ENCODE measurements at places on chromosomes 1 and 21. TPM values are rescaled to one million over a fixed set of nuclear protein-coding genes. Genes with fewer than 3 reads are reported as not detected.

DNA sequence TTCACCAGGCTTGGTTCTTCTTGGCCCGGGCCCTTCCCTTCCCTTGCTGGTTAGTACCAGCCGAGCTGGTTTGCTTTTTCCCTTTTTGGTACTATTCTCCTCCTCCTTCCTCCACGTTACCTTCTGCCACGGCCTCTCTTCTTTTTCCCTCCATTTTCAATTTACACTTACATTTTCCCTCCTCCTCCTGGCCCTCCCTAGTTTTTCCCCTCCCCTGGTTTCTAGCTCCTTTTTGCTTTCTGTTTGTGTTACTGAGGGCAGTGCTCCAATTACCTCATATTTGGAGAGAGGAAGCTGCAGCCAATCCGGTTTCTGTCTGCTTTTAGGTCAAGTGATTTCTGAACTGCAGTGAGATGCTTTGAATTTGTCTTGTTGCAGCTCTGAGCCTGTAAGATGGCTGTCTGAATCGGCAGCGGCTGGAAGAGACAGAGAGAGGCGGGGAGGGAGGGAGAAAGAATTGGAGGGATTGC lies 63.7 kb downstream of the MACF1 start:
- peak overlapping the region; percentile 96 for H3K27ac ChIP-seq
- peak; percentile 82 for DNase-seq
- H3K36me3 ChIP-seq = peaks cover 6% of the 10 kb centered on the region
- peak overlapping the region; percentile 86 for H3K4me3 ChIP-seq

GRCh38 chr1:154878371-154879037 lies 8.4 kb upstream of the KCNN3 start:
- H3K36me3 ChIP-seq = no peaks in the 10 kb centered on the region
- H3K27ac ChIP-seq = no peak overlapping the region
- peak; percentile 52 for DNase-seq
- peaks cover 56% of the 10 kb centered on the region for H3K27me3 ChIP-seq
- no peak overlapping the region for H3K4me3 ChIP-seq
- peaks cover 22% of the 10 kb centered on the region for H3K4me1 ChIP-seq

DNA sequence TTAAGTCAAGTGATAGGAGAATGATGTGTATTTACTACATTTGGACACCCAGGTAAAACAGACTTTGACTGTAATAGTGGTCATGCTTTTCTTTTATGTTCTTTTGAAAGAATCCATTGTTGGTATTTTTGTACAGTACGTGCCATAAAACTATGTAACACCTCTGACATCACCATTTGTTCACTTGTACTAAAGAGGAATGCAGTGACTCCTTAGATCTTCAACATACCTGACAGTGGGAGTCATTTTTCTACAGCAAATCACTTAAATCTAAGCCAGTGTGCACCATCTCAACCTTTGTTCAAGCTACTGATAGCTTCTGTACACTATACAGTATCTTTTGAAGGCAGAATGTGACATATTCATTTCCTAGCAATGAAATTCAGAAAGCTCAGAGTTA lies 6.3 kb upstream of the PLD5 start:
- no peaks in the 10 kb centered on the region for H3K4me1 ChIP-seq
- no peak overlapping the region for H3K27ac ChIP-seq
- H3K36me3 ChIP-seq = 0 out of 2 replicates have a peak, but pooled peaks cover 2% of the 10 kb centered on the region
- no peaks in the 10 kb centered on the region for H3K27me3 ChIP-seq

GRCh38 chr1:3036447-3037280 lies 15.4 kb downstream of the ACTRT2 start:
- H3K4me1 ChIP-seq = no peaks in the 10 kb centered on the region
- no peak for DNase-seq
- peaks cover 3% of the 10 kb centered on the region for H3K27me3 ChIP-seq

- no peaks in the 10 kb centered on the region for H3K27me3 ChIP-seq
- H3K4me3 ChIP-seq = no peak overlapping the region
- H3K4me1 ChIP-seq = peaks cover 9% of the 10 kb centered on the region
- H3K27ac ChIP-seq = no peak overlapping the region
Observed at GRCh38 chr21:27213303-27213702, 246.4 kb upstream of the ADAMTS5 start.

- no peak for DNase-seq
- H3K4me3 ChIP-seq = no peak overlapping the region
- no peaks in the 10 kb centered on the region for H3K36me3 ChIP-seq
- no peak overlapping the region for H3K27ac ChIP-seq
- H3K4me1 ChIP-seq = no peaks in the 10 kb centered on the region
Observed at GRCh38 chr1:115907092-115907491, 66.2 kb upstream of the NHLH2 start.

DNA sequence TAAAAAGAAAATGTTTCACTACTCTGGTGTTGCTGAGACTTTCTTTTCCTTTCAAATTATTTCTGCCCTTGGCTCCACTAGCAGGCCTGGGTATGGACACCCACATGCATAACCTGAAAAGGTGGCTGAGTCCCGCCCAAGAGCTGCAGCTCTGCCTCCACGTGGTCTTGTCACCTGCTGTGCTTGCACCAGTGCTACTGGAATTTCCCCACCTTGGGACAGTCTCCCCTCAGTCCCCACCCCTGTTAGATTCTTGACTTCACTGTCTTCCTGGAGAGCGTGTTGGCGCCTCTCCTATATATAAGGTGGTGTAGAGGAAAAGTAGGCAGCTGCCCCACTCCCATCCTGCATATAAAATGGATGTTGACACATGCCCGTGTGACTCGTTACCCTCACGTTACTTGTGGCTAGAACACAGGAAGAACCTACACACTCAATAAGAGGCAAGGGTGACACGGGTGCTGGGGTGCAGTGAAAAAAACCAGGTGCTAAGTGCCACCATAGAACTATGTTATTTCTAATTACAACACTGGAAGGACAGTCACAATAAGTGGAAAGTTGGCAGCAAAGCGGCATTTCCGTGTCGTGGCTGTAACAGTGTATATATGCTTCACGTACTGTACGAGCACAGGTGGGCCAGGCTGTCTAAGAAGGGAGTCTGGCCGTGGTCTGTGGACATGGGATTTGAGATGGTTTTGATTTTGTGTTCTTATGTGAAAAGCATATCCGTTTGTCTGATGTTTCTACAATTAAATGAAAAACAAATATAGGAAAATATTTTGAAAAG lies 61.0 kb downstream of the POFUT2 start:
- H3K4me3 ChIP-seq = no peak overlapping the region
- H3K27me3 ChIP-seq = peaks cover 21% of the 10 kb centered on the region
- peaks cover 37% of the 10 kb centered on the region for H3K4me1 ChIP-seq
- H3K36me3 ChIP-seq = no peaks in the 10 kb centered on the region
- H3K27ac ChIP-seq = no peak overlapping the region

CFHR3 gene
- not detected for total RNA-seq

Measured in HFFc6 (cell line).